ENCODE measurements at places on chromosomes 5 and 9. TPM values are rescaled to one million over a fixed set of nuclear protein-coding genes. Genes with fewer than 3 reads are reported as not detected.

HRH2 gene
- not detected for total RNA-seq

FSD1L gene
- total RNA-seq: 3.7 TPM

GAS1 gene
- 0.99 TPM for total RNA-seq

RPL12 gene
- total RNA-seq: 2,321 TPM

CXCL14 gene
- total RNA-seq: 0.44 TPM

SLC6A18 gene
- not detected for total RNA-seq

HOMER1 gene
- 13.0 TPM for total RNA-seq

TIMD4 gene
- total RNA-seq: not detected

SH3GL2 gene
- not detected for total RNA-seq

MLANA gene
- total RNA-seq: not detected

TAS2R1 gene
- not detected for total RNA-seq

CARTPT gene
- total RNA-seq: not detected

SAXO1 gene
- total RNA-seq: not detected

C9orf153 gene
- total RNA-seq: 0.28 TPM

FGD3 gene
- 0.20 TPM for total RNA-seq

CSF2 gene
- total RNA-seq: 25.2 TPM

KCNV2 gene
- total RNA-seq: not detected

SPINK4 gene
- total RNA-seq: not detected

PCDHGA7 gene
- 0.17 TPM for total RNA-seq

PCDHB8 gene
- total RNA-seq: not detected

RXRA gene
- total RNA-seq: 24.1 TPM

LHX3 gene
- total RNA-seq: not detected

PCDHB2 gene
- 0.10 TPM for total RNA-seq

YTHDC2 gene
- total RNA-seq: 22.9 TPM

TMOD1 gene
- total RNA-seq: not detected

Data from foreskin keratinocyte (primary cell).